ENCODE measurements at places on chromosomes 16 and 17.

GRCh38 chr16:71383054-71383773 is 24.7 kb downstream of the CALB2 start:
- DNase-seq = peak; percentile 41

DNA sequence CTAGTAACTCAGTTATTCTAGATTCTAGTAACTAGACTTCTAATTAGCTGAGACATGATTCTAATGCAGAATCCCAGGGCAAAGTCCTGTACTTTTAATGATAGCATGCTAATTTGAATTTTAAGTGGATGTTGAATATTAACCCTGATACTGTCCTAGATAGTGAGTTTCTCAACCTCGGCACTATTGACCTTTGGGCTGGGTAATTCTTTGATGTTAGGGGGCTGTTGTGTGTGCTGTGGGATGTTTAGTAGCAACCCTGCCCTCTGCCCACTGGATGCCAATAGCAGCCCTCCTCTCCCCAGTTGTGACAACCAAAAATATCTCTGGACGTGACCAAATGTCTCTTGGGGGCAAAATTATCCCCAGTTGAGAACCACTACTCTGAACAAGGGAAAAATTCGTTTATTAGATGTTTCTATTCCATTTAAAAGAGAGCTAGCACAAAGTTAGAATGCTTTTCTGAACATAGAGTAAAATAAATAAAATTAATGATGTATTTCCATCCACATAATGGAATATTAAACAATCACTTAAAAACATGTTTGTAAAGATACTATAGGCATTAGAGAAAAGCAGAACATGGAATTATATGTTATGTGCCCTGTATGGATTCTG is 30.2 kb downstream of the SALL1 start:
- DNase-seq = no peak

DNA sequence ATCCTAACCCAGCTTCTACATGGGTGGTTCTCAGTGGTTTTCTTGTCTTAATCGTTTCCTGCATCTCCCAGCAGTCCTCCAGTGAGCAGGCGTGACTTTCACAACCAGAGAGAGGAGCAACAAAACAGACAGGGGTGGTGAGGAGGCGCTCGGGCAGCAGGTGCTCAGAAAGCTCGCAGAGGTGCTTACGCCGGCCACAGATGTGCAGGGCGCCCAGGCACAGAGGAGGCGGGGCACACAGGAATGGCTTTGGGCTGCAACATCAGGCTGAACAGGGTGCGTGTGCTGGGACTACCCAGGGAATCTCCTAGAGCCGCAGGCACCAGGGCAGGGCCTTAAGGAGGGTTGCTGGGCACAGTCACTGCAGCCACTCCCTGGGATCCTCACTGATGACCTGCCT is 32.6 kb downstream of the KLHDC4 start:
- DNase-seq = peak; percentile 71

DNA sequence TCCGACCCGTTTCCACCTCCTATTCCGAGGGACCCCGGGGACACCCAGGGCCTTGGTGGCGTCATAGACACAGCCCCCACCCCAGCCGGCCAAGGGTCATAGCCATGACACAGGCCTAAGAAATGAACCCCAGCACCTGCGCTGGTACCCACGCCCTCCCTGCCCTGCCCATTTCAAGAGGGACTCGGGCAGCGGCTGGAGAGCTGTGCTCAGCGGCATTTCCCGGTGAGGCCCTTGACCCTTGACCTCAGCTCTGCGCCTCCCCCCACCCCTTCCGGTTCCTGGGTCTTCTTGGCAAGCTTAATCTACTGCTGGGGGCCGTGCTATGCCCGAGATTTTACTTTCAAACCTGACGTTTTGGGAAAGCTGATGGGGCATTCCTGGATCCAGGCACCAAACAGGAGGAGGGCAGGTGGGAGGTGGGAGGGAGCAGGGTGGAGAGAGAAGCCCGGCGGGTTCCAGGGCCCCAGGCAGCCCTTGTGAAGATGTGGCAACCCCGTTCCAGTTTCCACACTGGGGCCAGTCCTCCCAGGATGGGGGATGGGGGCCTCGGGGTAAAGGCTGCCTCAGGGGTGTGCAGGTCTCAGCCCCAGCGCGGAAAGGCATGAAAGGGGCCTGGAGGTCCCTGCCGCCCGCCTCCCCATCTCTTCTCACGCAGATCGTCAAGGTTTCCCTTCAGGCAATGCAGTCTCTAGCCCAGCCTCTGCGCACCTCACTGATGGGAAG is at the start of gene SLC22A31:
Gene SLC22A31 (minus strand): TSS at position 414 of the 726 bp plus-strand sequence. CDS start 36 bp downstream, at position 378.
- no peak for DNase-seq

DNA sequence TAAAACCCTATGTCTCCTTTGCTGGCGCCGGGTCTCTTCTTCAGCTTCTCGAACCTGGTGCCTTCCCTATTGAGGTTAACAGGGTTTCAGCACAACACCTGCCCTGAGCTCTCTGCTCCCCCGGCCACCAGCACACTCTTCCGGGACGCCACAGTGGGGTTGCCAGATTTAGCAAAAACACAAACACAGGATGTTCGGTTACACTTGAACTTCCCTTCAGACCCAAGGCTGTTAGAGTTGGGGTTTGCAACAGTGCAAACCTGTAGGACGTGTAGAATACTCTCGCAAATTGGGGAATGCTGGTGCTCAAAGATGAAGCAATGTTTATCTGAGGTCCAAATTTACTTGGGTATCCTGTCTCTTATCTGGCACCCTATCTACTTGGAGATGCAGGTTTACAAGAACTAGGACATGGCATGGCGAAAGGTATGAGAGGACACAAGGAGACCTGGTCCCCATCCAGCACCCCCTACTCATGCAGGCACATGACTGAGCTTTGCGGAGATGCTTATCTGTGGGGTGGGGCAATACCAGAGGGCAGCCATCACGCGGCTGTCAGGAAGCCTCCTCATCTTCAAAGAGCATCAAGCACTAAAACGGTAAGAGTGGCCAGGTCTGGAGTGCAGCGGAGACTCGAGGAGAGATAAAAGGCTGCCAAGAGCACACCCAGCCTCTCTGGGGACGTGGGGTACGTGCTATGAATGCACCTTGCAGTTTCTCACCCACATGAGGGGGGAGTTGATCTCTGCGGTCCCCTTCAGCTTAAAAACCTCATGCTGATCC is 52.8 kb downstream of the SDK2 start:
- peak; percentile 67 for DNase-seq

GRCh38 chr17:36188891-36189306 is 7.7 kb downstream of the CCL3L1 start:
- peak; percentile 91 for DNase-seq

DNA sequence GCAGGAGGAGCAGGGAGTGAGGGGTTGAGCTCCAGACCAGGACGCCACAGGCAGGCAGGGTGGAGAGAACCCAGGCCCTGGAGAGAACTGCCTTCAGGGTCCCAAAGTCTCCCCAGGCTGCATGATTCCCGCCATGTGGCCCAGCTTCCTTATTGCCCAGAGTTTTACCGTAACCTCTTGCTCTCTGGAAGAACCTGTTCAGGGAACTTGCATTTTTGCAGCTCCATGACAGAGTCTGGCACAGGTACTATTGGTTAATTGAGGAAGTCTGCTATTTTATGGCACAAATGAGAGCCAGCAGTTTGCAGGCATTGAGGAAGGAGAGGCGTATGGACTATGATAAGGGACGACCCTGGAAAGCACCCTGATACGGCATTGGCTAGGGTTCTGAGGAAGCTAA is 11.6 kb upstream of the NOS2 start:
- no peak for DNase-seq

DNA sequence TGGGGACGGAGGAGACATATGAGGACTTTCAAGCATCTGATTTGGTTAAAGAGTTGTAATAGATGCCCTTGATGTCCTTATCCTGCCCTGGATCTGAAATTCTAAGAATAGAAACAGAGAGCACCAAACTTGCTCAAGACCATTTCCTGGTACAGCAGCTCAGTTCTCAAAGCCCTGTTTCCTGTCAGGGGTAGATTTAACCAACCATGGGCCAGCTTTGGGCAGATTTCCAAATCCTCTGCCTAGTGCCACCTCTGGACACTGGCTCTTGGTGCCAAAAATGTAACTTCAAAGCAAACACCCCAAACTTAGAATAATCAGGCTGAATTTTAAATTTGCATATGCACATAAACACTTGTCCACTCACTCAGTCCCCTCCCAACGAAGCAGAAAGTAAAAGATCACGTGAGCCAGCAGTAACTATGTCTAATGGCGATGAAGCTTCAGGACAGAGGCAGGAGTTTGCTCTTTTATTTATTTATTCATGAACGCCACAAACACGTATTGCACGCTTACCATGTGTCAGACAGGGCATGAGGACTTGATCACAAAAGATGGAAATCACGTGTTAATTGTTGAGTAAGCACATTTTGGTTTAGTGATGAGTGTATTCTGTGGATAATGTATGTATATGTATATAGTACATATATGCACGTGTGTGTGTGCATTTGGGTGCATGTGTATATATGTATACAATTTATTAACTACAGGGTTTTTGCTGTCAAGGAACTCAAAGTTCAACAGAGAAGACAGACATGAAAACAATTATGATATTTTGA is 23.1 kb upstream of the SDK2 start:
- DNase-seq = no peak

GRCh38 chr17:77223642-77224420 is 83.1 kb downstream of the SEC14L1 start:
- no peak for DNase-seq

GRCh38 chr16:79776243-79776847 is 175.8 kb upstream of the MAF start:
- no peak for DNase-seq

DNA sequence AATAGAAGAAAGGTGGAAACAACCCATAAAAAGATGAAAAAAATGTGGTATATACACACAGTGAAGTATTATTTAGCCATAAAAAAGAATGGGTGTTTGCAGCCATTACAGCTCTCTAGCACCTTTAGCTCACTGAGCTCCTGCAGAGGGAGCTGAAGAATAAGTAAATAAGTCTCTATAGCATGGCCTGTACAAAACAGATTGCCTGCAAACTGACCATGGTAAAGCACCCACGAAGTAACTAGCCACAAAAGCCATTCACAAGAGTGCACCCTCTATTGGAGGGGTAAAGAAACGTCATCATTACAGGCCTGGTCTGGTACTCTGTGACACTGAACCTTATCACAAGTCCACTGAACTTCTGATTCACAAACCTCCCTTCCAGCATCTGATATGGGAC is 76.3 kb downstream of the USP32 start:
- DNase-seq = peak; percentile 9

DNA sequence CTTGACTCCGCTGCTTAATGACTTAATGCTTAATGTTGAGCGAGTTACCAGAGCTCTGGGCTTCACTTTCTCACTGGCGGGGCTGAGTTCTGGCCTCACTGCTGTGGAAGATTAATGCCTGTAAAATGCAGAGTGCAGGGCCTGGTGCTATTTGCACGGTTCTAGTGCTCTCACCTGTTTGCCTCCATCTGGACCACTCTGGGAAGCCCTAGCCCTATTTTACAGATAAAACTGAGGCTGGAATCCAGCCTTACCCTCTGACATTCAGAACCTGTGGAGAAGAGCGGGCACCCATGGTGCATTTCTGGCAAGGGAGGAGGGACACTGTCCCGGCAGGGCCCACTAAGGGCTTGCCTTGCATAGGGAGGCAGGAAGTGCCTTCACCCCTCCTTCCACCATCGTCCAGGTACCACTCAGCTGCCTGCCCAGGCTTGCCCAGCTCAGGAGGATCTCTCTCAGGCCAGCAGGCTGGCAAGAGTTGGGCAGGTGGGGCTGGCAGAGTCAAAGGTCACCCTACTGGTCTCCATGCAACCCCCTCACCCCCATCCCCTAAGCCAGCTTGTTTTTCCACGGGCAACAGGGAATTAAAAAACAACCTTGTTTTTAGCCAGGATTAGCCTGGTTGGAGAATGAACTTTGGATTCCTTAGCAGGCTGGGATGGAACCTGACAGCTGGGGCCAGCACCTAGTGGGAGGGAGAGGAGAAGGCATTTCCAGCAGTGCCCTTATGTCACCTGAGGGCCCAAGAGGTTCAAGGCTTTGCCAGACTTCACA is 4.1 kb upstream of the UBALD1 start:
- DNase-seq = no peak

DNA sequence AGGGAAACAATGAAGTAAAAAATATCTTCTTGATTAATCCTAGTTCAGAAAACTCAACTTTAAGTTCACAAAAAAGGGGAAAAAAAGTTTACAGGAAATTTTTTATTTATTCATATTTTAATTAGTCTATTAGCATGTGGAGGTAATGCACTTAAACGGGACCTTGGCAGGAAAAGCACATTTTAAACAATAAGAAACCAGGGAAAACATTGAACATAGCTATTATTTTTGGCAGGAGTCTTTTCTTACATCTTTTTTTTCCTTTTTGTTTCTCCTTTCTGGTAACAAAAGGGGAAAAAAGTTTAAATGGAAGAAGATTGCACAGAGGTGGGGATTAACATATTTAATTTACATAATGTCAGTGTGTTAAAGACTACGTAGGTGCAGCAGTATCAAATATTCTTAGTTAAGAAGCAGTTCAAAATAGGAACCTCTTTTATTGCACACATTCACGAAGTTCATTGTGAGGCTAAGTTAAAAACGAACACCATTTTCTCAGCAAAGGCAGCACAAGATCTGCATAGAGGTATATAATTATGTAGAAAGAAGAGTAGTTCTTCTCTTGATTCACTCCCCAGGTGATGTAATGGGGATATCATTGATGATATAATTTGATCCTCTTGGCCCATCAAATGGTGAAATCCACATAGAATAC is 940.5 kb downstream of the CDH11 start:
- no peak for DNase-seq

DNA sequence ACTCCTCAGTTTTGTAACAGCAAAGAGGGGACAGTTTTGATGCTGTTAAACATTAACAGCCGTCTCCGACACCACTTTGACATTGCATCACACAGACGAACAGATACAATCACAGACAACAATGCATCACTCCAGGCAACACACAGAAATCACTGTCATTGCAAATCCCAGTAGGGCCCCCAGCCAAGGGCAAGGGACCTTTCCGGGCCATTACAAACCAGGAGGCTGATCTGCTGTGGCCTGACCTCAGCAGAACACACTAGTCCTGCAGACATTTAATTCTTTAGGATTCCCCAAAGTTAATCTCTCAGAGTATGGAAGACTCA is 136.2 kb upstream of the RCVRN start:
- no peak for DNase-seq

DNA sequence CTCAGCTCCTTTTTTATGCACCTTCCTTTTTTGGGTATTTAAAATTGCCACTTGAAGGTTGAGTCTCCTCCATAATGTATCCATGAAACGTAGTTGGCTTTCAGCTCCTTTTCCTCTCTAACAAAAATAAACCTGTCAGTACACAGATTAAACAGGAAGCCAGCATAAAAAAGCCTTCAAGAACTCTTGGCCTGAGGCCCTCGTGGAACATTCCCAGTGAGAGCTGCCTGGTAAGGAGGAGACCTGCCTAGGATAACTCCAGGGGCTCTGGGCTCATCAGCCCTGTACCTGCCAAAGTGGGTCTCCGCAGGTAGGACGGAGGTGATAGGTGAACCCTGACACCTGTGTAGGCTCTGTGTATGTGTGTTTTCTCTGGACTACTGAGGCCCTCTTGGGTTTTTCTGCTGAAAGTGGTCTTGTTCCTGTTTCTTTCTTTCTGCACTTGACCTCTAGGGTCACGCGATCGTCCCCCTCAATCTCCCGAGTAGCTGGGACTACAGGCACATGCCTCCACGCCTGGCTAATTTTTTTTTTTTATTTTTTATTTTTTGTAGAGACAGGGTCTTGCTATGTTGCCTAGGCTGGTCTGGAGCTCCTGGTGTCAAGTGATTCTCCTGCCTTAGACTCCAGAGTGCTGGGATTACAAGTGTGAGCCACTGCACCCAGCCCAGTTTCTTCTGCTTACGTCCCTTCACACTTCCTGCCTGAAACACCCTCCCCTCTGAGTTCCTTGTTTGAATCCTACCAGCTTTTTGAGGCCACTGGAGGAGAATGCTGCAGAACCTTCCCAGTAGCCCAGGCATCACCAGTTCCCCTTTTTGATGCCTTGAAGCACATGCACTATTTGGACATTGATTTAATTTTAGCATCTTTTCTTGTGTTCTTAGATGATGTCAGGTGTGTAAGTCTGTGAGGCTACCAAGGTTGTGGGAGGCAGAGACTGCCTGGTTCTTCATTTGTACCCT is 9.8 kb downstream of the PGS1 start:
- peak; percentile 72 for DNase-seq

Measured in NAMALWA (cell line).